HT-29 (cell line): ENCODE measurements at places on chromosomes 16 and 17. TPM values are rescaled to one million over a fixed set of nuclear protein-coding genes. Genes with fewer than 3 reads are reported as not detected.

C16orf89 gene
- total RNA-seq, result not detected in 2 replicates

LAT gene
- 14.8 and 22.7 TPM in 2 replicates for total RNA-seq

NOG gene
- total RNA-seq, result not detected in 2 replicates

CX3CL1 gene
- 0.23 and 0.57 TPM in 2 replicates for total RNA-seq

MAPK8IP3 gene
- 91.6 and 120 TPM in 2 replicates for total RNA-seq

PYY gene
- not detected in 2 replicates for total RNA-seq

MYH2 gene
- total RNA-seq, result not detected in 2 replicates

TLCD3B gene
- total RNA-seq, result 0.79 TPM in 1 of 2 replicates, not detected in the other

ATAD5 gene
- total RNA-seq, result 3.5 and 3.6 TPM in 2 replicates

DBNDD1 gene
- 15.8 and 19.9 TPM in 2 replicates for total RNA-seq

ZNF213 gene
- total RNA-seq, result 5.8 and 7.2 TPM in 2 replicates

KRT33B gene
- total RNA-seq, result not detected in 2 replicates

- DNase-seq, result no peak
Measured at GRCh38 chr16:84598360-84598759, 19.5 kb downstream of the COTL1 start.

GRCh38 chr17:47712330-47713023 is 18.5 kb downstream of the TBKBP1 start:
- DNase-seq, result no peak

DNA sequence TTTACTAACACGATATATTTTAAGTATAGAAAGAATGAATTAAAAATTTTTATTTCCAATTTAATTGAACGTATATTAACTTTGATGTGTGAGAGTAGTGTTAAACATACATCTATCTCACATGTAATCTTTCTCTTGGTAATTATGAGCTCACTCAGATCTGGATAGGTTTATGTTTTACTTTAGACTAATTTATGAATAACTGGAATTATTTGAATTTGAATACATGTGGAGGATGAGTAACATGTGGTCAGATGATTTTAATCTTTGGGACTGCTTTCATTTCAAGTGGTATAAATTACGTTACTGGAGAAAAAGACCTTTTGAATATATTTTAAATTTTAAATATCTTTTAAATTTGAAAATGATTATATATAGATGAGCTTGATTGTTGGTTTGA is 49.9 kb upstream of the RHBDL3 start:
- DNase-seq, result no peak

GRCh38 chr17:72946156-72946555 is 146.3 kb downstream of the SLC39A11 start:
- no peak for DNase-seq

- peak; percentile 22 for DNase-seq
Measured at GRCh38 chr17:82613283-82614094, 34.8 kb downstream of the WDR45B start.

DNA sequence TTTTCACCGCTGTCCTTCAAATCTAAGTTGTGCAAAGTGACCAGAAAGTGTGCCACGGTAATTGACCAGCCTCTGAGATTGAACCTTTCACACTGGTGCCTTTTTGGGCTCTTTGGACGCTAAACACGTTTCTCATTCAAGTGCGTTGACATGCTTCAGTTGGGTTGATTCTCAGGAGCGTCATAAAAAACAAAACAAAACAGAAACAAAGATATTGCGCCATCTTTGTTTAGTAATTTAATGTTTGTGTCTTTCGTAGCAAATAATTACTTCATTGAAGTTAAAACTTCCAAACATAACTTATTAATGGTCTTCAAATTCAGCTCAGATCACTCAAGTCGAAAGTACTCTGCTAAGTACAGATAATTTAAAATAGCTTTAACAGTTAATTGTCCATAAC is 80.2 kb downstream of the OR1D5 start:
- no peak for DNase-seq

DNA sequence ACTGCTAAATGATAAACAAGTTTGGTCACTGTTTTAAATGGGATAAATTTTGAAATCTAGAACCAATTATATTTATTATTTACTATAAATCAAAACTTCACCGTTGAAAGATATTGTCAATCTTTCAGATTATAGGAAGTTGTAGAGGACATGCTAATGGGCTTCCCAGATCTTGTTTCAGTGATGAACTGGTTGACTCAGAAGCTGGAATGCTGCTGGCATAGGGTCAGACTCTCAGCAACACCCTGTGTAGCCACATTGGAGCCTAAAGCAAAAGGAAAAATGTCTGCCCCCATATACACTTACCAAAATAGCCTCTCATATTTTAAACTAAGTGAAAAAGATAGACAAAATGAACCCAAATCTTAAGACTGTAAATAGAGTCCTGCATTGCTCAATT is 916.9 kb upstream of the SOX9 start:
- DNase-seq, result no peak

GRCh38 chr17:50266384-50267073 is 7.7 kb upstream of the TMEM92 start:
- DNase-seq, result peak; percentile 28

DNA sequence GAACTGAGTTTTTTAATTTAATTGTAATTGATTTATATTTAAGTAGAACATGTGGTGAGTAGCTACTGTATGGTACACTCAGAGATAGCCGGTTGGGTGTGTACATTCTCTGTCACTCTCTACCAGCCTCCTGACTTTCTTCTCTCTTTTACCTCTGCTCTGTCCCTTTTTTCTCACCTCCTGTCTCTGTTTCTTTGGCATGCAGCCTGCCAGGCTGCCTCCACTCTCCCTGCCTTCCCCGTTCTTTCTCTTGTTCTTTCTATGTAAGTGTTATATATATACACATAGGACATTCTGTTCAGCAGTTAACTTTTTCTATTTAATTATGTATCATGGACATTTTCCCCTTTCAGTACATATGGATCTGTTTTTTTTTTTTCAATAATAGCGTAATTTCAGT is 50.8 kb downstream of the MRTFB start:
- DNase-seq, result no peak

DNA sequence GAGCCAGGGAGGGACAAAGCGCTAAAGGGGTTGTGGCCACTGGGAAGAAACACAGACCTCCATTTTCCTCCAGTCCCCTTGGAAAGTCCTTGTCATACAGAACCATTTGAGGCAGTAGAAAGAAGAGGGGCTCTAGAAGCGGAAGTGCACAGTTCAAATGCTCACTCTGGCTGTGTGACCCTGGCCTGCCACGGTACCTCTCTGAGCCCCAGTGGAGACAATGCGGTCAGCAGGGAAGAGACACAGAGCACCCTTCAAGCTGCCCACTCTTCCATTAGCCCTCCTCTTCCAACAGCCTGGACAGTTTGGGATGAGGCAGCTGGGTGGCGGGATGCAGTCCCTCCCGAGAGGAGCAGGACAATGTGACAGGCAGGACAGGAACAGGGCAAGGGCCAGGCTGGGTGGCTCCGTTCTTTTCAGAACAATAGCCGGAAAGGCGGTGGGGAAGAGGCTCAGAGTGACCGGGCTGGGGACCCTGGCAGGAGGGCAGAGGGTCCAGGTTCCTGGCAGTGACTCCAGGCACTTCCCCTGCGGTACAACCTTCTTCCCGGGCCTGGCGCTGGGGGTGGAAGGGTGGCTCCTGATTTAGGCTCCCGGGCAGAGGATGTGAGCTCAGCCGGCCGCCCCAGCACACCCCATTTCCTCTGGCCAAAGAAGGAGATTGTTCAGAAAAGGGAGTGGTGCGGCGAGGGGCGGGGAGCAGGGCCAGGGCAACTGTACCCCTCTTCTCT is 5.6 kb downstream of the CASKIN2 start:
- no peak for DNase-seq

- DNase-seq, result peak; percentile 83
Measured at GRCh38 chr17:72518753-72519597, 398.2 kb downstream of the SOX9 start.

DNA sequence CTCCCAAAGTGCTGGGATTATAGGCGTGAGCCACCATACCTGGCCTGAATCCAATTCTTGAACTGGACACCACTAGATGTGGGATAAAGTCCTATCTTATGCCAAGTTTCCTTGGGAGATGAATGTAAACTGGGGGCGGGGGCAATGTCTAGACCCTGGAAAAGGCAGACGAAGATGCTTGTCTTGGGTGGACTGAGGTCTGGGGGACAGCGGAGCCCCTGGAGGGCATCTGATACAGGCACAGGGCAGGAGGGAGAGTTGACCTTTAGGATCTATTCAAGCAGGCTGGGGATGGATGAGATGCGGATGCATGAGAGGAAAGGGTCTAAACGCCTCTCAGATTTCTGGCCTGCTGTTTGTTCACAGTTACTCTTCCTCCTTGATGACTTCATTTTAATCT is 11.7 kb downstream of the C1QTNF1 start:
- no peak for DNase-seq

DNA sequence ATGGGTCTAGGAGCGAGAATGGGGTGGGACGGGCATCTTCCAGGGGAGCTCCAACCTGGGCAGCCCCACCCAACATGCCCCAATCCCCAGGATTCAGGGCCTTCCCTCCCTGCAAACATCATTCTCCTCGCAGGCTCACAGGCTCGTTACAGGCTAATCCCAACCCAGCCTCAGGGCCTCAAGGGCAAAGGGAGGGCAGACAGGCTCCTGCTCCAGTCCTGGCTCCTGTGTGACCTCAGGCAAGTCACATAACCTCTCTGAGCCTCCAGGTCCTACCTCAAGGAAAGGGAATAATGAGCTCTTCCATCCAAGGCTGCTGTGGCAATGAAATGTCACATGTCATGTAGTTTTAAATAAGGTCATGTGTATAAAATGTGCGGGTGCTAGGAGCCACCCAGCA is 186.5 kb upstream of the TNRC6C start:
- DNase-seq, result no peak

DNA sequence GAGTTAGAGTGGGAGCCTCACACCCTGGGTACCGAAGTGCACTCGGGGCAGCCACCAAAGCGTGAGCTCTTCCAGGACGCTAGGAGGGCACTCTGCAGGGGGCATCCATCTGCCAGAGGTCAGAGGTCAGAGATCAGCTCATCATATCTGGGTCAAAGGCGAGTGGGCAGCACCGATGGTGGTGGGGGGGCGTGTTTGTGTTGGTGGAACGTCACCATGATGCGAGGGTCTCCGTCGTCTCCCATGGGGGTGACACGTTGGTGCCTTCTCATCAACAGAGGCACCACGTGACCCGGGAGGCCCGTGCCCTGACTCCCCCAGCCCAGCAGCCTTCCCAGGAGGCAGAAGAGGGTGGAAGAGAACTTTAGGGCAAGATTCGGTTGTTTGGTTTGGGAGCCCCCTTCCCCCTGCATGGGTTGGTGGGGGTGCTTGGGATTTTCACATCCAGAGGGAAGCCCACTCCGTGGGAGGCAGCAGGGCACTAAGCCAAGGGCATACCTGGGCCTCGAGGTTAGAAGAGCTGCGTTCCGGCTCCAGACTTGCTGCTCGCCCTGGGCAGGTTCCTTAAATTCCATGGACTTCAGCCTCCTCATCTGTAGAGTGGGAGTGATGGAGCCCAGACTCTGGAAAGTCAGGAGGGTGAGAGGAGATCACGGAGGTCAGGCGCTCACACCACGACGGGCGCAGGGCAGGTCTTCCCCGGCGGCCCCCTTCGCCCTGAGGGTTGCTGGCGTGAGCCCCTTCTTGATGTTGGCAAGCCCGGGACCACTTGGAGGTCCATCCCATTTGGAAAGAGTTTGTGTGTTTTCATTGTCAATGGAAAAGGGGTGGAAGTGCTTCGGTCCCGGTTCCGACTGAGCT is 14.0 kb downstream of the CRISPLD2 start:
- no peak for DNase-seq

- DNase-seq, result no peak
Measured at GRCh38 chr16:2842340-2843000, 12.4 kb downstream of the ZG16B start.

- DNase-seq, result no peak
Measured at GRCh38 chr16:2716948-2717347, 3.1 kb downstream of the PRSS27 start.

DNA sequence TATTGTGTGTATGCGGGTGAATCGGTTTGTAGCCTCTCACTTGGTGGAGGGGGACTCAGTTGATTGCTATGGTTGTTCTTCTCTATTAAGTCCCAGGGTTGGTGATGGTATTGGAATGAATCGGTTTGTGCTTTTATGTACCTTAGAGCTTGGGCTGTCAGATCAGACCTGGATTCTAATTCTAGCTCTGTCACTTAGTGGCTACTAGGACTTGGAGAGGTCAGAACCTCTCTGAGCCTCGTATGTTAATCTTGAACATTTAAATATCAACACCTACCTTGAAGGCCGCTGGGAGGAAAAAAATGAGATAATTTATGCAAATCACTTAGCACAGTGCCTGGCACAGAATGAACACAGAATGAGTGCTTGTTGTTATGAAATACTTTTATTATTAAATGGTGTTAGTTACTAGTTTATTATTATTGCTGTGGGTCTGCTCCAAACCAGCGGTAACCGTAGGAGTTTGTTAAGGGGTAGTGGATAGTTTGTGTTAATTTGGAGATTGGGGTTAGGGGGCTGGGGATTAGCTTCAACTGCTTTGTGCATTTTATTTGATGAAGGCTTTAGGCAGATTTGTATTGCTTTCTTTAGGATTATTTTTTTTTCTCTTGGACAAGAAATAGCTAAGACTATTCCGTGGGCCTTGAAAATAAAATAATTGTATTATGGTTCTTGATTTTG is 3.5 kb downstream of the KDM6B start:
- no peak for DNase-seq

- DNase-seq, result peak; percentile 91
Measured at GRCh38 chr17:34199932-34200534, 55.1 kb upstream of the CCL2 start.

- DNase-seq, result peak; percentile 44
Measured at GRCh38 chr17:79970576-79971068, 65.0 kb downstream of the TBC1D16 start.

DNA sequence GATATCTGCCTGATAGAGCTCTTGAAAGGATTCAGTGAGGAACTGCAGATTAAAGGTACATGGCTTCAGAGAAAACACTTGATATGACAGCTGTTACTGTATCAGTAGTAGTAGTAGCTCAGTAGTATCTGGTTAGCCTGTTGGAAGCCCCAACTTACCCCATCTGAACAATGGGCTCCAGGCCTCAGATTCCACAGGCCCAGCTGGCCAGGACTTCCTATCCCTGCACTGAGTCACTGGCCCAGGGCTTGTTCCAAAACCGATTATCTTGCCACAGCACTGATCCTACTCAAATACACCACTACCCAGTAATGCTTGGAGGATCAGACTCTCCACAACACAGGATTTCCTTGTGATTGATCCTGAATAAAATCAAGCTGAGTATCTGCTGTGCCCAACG is 32.6 kb downstream of the DCUN1D3 start:
- no peak for DNase-seq

DNA sequence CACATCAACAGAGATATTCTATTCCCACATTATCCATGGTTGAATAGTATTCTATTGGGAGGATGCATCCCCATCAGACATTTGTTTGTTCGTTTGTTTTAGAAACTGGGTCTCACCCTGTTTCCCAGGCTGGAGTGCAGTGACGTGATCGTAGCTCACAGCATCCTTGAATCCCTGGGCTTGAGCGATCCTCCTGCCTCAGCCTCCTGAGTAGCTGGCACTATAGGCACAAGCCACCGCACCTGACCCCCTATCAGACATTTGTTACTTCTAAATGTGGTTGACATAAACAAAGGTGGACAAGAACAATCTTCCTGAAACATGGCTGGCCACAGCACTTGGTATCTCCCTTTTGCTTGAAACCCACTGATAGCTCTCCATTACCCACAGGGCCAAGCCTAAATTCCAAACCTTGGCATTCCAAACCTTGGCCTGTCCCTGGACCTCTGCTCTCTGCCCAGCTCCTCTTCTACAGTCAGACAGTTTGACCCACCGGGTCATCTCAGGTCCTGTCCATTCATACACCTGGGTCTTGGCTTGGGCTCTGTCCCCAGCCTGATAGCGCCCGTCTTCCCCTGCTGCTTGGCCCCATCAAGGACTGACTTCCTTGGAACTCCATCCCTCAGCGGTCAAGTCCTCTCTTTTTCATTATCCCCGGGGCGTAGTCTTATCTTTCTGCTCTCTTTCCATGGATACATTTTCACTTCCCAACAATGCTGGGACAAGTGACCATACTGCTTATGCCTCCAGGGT is 1.5 kb upstream of the PRR29 start:
- DNase-seq, result no peak
